Osteocyte (in vitro differentiated cells): ENCODE measurements at places on chromosomes 3 and 15. TPM values are rescaled to one million over a fixed set of nuclear protein-coding genes. Genes with fewer than 3 reads are reported as not detected.

Gene UROC1
- not detected in 2 replicates for total RNA-seq

Gene MAGEL2
- total RNA-seq: 1.4 and 1.5 TPM in 2 replicates

Gene CEP97
- 10.8 and 12.7 TPM in 2 replicates for total RNA-seq

Gene IQCF5
- total RNA-seq: not detected in 2 replicates

Gene GRAMD2A
- total RNA-seq: 0.47 TPM in 1 of 2 replicates, not detected in the other

Gene SCN11A
- 0.08 and 0.18 TPM in 2 replicates for total RNA-seq

Gene CKMT1B
- not detected in 2 replicates for total RNA-seq

Gene CNTN4
- total RNA-seq: 48.3 and 51.4 TPM in 2 replicates

Gene SELENOT
- 67.9 and 76.1 TPM in 2 replicates for total RNA-seq

Gene IGDCC3
- 0.16 and 0.48 TPM in 2 replicates for total RNA-seq

Gene GHSR
- total RNA-seq: not detected in 2 replicates

Gene KLHL40
- total RNA-seq: not detected in 2 replicates

Gene CCR2
- not detected in 2 replicates for total RNA-seq

DNA sequence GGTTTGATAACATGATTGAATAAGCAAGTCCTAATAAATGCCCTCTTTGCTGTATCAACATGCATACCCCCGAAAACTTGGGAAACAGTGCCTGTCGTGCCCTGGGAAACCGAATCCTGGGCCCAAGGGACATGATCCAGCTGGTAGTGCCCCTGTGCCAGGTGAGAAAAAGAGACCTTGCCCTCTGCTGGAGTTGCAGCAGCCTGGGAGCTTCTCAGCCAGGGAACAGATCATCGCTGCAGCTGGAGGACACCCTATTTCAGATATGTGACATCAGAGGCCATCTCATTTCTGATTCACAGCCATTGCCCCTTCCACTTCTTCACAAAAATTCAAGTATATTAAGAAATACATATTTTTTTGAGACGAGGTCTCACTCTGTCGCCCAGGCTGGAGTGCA, 32.3 kb downstream of the STOML1 start:
- H3K4me3 ChIP-seq: no peak overlapping the region
- H3K36me3 ChIP-seq: no peaks in the 10 kb centered on the region
- no peaks in the 10 kb centered on the region for H3K27me3 ChIP-seq
- DNase-seq: no peak
- H3K4me1 ChIP-seq: peaks cover 38% of the 10 kb centered on the region
- no peak overlapping the region for H3K27ac ChIP-seq

GRCh38 chr15:47395076-47395475, 322.2 kb upstream of the SEMA6D start:
- no peaks in the 10 kb centered on the region for H3K36me3 ChIP-seq
- no peak overlapping the region for H3K27ac ChIP-seq
- no peak for DNase-seq
- H3K4me3 ChIP-seq: no peak overlapping the region
- no peaks in the 10 kb centered on the region for H3K4me1 ChIP-seq

- peaks cover 8% of the 10 kb centered on the region for H3K27me3 ChIP-seq
- no peak overlapping the region for H3K27ac ChIP-seq
Measured at GRCh38 chr3:88408935-88409334, 259.2 kb downstream of the C3orf38 start.

DNA sequence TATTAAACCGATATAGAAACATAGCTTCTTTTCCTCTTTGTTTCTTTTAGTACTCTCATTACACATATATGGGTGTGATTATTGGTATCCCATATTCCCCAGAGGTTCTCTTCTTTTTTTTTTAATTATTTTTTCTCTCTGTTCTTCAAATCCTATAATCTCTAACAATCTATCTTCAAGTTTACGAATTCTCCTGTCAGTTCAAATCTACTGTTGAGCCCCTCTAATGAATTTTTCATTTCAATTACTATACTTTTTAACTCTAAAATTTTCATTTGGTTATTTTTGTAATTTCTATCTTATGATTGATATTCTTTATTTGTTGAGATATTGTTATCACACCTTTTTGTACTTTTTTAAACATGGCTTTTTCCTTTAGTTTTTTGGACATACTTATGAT, 64.1 kb downstream of the RSL24D1 start:
- no peak overlapping the region for H3K4me3 ChIP-seq
- H3K27me3 ChIP-seq: no peaks in the 10 kb centered on the region
- H3K36me3 ChIP-seq: no peaks in the 10 kb centered on the region
- no peak for DNase-seq
- H3K27ac ChIP-seq: no peak overlapping the region

- no peaks in the 10 kb centered on the region for H3K36me3 ChIP-seq
- peaks cover 5% of the 10 kb centered on the region for H3K4me1 ChIP-seq
- no peak overlapping the region for H3K4me3 ChIP-seq
Measured at GRCh38 chr3:14352002-14352627, 50.3 kb upstream of the SLC6A6 start.

DNA sequence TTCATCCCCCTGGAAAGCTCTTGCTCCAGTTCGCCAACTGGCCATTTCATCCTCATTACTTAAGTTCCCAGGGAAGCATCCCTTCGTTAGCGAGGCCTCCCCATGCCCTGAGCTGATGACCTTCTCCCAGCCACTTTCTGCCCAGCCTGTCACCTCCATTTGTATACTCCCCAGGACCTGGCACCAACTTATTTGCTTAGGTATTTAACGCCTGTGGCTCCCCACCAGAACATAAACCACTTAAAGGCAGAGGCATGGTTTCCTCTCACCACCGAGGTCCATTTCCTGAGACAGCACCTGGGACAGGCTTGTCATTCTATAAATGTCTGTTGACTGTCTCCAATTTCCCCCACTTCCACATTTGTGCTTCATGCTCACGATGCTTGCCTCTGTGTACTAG, 189.0 kb downstream of the ZNF621 start:
- no peak overlapping the region for H3K4me3 ChIP-seq
- no peak for DNase-seq
- H3K27ac ChIP-seq: no peak overlapping the region
- no peaks in the 10 kb centered on the region for H3K27me3 ChIP-seq

GRCh38 chr15:33100314-33100713, 94.2 kb downstream of the FMN1 start:
- DNase-seq: no peak
- no peaks in the 10 kb centered on the region for H3K36me3 ChIP-seq
- no peak overlapping the region for H3K27ac ChIP-seq

DNA sequence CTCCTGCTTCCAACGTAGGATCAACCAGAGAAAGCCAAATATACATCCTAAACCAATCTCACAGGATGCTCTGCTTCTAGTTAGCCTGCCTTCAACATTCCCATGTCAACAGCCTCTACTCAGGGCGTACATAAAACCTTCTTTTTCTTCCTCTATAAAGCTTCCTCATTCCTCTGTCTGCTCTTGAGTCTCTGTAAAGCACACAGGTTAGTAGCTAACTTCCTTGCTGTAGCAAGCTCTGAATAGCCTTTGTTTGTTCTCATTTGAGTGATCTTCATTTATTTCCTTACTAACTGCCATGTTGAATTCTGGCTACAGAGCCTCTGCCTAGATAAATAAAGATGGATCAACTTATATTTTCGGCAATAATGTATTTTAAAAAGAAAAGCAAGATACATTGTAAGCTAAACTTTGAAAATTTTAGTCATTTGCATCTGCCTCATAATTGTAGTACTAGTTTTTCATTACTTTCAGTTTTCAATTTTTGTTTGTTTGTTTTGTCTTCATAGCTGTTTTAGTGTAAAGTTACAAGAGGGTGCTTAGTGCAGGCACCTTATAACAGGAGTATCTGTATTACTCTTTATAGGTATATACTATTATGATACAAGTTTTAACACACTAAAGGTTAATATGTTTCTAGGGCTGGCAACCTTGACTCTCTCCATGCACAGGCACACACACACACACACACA, 498.2 kb downstream of the PYDC2 start:
- no peak for DNase-seq
- H3K27ac ChIP-seq: no peak overlapping the region
- H3K27me3 ChIP-seq: no peaks in the 10 kb centered on the region
- peaks cover 3% of the 10 kb centered on the region for H3K4me1 ChIP-seq
- no peak overlapping the region for H3K4me3 ChIP-seq

DNA sequence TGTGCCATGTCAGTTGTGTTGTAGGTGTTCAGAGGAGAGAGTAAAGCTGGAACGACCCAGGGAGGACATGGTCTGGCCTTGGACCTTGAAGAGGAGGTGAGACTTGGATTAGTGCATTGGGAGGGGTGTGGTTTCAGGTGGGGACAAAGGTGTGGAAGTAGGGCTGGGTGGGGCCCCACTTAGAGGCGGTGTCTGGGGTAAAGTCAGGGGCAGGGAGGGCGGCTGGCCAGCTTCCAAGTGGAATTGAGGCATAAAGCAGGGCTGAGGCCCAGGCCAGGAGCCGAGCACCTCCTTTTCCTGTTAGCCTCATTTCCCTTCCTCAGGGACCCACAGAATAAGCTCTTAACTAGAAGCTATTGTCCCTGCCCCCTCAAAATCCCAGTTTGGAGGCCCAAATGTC, 36.2 kb upstream of the FLNB start:
- DNase-seq: no peak
- no peaks in the 10 kb centered on the region for H3K36me3 ChIP-seq
- peak overlapping the region; percentile 64 for H3K27ac ChIP-seq
- H3K4me3 ChIP-seq: no peak overlapping the region
- peaks cover 32% of the 10 kb centered on the region for H3K4me1 ChIP-seq

DNA sequence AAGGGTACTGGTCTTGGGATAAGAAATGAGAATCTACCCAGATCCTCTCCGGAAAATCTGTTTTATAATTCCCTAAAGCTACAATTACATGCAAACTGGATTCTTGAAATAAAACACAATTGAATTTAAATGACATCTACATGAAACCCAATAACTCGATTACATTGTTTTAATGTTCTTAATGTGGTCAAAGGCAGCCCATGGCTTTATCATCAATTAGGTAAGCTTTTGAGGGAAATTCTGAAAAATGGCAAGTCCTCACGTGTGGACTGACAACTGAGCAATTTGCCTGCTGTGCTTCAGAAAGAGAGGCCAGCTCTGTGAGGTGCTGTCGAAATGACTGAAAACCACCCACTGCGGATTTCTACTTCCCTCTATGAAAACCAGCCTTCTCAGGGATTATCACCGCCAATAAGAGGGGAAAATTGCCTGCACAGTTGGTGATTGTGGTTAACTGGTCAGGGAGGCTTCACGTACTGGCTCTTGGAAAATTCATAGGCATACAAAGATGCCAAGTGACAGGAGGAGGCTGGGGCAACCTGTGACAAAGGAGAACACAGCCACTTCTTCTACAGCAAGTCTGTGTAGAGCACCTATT, 200.8 kb upstream of the SLCO3A1 start:
- no peak overlapping the region for H3K27ac ChIP-seq
- H3K27me3 ChIP-seq: no peaks in the 10 kb centered on the region
- H3K4me1 ChIP-seq: no peaks in the 10 kb centered on the region
- H3K4me3 ChIP-seq: no peak overlapping the region
- no peak for DNase-seq

GRCh38 chr3:165191491-165191890, 4.7 kb downstream of the SLITRK3 start:
- no peaks in the 10 kb centered on the region for H3K36me3 ChIP-seq
- H3K4me3 ChIP-seq: no peak overlapping the region
- peaks cover 34% of the 10 kb centered on the region for H3K4me1 ChIP-seq
- DNase-seq: no peak
- H3K27me3 ChIP-seq: peaks cover 62% of the 10 kb centered on the region

DNA sequence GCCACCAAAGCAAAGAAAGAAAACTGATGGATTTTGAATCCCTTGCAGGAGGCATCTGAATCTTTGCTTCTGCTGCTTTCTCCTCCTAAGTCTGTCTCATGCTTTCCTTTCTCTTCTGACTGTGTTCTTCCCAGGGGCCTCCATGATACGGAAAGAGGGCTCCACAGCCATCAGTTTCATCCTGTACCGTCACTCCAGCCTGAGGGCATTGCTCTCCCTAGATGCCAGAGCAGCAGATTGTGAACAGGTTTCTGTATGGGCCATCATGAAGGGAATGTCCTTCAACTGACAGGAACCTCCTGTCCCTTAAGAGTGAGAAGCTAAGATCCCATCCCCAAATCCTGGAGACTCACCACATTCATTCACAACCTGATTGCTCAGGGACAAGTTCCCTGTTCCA, 59.2 kb downstream of the KBTBD12 start:
- peaks cover 28% of the 10 kb centered on the region for H3K27me3 ChIP-seq
- H3K36me3 ChIP-seq: no peaks in the 10 kb centered on the region
- no peak overlapping the region for H3K4me3 ChIP-seq
- no peak overlapping the region for H3K27ac ChIP-seq

DNA sequence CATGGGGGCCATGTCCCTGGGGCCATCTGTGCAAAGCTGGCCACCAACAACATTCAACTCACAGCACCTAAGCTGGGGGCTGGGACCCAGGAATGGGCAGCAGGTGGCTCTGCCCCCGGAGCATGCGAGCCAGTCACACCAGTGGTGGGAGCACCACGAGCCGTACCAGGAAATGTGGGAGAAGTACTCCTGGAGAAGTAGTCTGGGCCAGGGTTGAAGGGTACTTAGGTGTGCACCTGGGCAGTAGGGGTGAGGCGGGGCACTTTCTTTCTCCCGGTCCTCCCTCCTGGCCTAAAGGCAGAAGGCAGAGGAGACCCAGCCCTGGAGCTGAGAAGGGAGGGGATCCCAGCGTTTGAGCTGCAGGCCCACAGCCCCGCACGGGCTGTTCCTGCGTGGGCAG, 94.2 kb downstream of the PLXNA1 start:
- no peak overlapping the region for H3K4me3 ChIP-seq
- no peaks in the 10 kb centered on the region for H3K4me1 ChIP-seq
- H3K27me3 ChIP-seq: peaks cover 21% of the 10 kb centered on the region
- DNase-seq: no peak
- H3K36me3 ChIP-seq: no peaks in the 10 kb centered on the region
- H3K27ac ChIP-seq: no peak overlapping the region

GRCh38 chr3:192862408-192863090, 55.1 kb downstream of the MB21D2 start:
- peaks cover 7% of the 10 kb centered on the region for H3K4me1 ChIP-seq
- no peaks in the 10 kb centered on the region for H3K27me3 ChIP-seq
- H3K27ac ChIP-seq: no peak overlapping the region
- no peak for DNase-seq
- H3K4me3 ChIP-seq: no peak overlapping the region
- H3K36me3 ChIP-seq: no peaks in the 10 kb centered on the region

GRCh38 chr3:100067589-100067988, 46.7 kb downstream of the FILIP1L start:
- no peak for DNase-seq
- peak overlapping the region; percentile 54 for H3K27ac ChIP-seq
- H3K4me1 ChIP-seq: peaks cover 66% of the 10 kb centered on the region
- no peak overlapping the region for H3K4me3 ChIP-seq
- no peaks in the 10 kb centered on the region for H3K27me3 ChIP-seq

GRCh38 chr15:38991126-38991525, 426.5 kb upstream of the RASGRP1 start:
- H3K4me3 ChIP-seq: no peak overlapping the region
- no peak for DNase-seq

DNA sequence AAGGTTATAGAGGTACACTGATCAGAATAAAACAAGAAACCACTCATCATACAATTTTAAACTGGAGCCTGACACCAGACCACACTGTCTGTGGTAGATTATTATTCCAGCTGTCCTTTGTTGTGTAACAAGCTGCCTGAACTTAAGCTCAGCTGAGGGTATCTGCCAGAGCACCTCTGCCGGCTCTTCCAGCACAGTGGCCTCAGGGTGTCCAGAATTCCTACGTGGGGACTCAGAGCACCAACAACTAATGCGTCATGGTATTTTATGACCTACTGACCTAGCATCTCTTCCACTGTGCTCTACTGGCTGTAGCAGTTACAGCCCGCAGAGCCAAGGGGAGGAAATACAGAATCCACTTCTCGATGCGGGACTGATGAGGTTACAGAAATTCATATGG, 15.6 kb upstream of the RAF1 start:
- H3K36me3 ChIP-seq: no peaks in the 10 kb centered on the region
- H3K27me3 ChIP-seq: no peaks in the 10 kb centered on the region
- H3K4me3 ChIP-seq: no peak overlapping the region
- peak overlapping the region; percentile 86 for H3K27ac ChIP-seq
